ENCODE measurements at places on chromosomes 4 and X. TPM values are rescaled to one million over a fixed set of nuclear protein-coding genes. Genes with fewer than 3 reads are reported as not detected.

The ZAR1 gene
- total RNA-seq = not detected

The TMPRSS11F gene
- total RNA-seq = not detected

The ADH1B gene
- total RNA-seq = 111 TPM

The CYTL1 gene
- not detected for total RNA-seq

The KCNIP4 gene
- total RNA-seq = not detected

The MAGEA2 gene
- total RNA-seq = not detected

The GCNA gene
- 3.0 TPM for total RNA-seq

The NAT8L gene
- total RNA-seq = 3.0 TPM

DNA sequence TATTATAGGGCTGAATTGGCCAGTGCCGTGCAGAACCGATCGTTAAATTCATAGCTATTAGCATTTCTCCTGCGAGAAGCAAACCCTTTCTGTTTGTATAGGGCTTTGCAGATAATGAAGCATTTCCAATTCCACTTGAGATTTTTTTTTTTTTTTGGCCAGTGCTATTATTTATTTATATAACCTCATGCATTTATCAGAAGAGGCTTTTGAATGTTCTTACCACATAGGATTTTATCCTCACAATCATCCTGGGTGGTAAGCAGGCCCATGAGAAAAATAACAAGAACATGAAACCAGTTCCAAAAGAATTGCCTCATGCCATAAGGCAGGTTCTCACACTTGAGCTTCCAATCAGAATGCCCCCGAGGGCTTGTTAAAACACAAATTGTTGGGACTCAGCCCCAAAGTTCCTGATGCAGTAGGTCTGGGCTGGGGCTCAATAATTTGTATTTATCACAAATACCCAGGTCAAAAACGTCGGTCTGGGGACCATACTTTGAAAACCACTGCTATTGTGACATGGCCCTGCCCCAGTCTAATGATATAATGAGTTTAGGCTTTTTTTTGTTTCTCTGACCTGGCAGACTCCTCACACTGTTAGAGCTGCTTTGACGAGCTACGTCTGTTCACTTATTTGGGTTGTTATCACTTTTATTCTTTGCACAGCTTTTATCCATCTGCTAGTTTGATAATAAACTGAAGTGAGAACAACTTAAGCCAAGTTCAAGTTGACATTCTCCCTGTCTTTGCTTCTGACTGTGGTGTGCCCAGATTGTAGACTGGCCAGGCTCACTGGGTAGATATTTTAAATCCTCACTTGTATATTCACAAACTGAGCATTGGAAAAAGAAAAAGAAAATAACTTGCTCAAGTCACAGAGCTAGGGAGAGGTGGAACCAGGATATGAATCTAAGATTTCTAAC lies 20.1 kb downstream of the SUPT20HL1 start:
- DNase-seq = no peak

GRCh38 chr4:163558539-163559044 lies 64.1 kb downstream of the TMA16 start:
- DNase-seq = no peak

Measured in right atrium auricular region (tissue), 2 donors.